ENCODE measurements at places on chromosomes 11 and 22.
A peak's percentile ranks its signal among the peaks of the same experiment; 100 is the strongest.

DNA sequence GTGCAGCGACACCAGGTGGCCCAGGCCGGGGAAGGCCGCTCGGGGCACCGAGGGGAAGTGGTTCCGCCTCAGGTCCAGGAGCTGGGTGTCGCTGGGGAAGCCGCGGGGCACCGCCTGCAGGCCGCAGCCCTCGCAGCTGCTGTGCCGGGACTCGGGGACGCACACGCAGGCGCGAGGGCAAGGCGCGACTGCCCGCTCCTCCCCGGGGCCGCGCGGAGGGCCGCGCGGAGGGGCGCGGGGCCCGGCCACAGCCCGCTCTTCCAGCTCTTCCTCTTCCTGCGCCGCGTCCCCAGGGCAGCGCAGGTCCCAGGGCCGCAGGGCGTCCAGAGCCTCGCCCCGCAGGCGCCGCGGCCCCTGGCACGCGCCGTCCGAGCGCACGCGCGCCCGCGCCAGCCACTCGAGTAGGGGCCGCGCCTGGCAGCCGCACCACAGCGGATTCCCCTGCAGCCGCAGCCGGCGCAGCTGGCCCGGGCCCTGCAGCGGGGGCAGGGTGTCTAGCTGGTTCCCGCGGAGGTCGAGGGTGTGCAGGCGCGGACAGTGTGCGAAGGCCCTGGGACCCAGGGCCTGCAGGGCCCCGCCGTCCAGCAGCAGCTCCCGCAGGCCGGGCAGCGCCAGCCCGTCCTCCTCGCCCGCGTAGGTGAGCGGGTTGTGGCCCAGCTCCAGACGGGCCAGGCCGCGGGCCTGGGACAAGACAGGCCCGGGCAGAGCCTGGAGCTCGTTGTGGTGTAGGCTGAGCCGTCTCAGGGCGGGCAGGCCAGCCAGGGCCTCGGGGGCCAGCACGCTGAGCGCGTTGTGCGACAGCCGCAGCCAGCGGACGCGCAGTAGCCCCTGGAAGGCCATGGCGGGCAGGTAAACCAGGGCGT is 2.8 kb downstream of the CHADL start:
- no peak for DNase-seq

GRCh38 chr11:125074511-125075241 is 11.6 kb downstream of the SLC37A2 start:
- DNase-seq = no peak

GRCh38 chr22:19137384-19138216 is 6.5 kb downstream of the TSSK2 start:
- no peak for DNase-seq

GRCh38 chr11:128472128-128473089 is 114.9 kb downstream of the ETS1 start:
- DNase-seq = no peak

DNA sequence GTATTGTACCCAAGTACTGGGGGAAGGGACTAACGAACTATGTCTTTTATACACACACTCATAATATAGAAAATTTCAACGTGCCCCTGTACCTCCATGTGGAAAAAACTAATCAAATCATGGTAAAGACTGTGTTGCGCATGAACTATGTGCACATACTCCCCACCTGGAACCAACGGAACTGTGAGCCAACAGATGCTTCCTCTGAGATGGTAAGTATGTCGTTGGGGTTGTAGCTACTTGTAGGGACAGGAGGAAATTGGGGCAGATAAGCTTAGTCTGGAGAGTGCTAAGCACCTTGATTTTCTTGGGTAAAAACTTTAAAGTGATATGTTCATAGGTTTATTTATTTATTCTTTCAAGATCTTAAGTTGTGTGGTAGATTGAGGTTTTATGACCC is 40.1 kb downstream of the GLYAT start:
- DNase-seq = no peak

GRCh38 chr11:2525941-2526807 is 81.4 kb downstream of the KCNQ1 start:
- no peak for DNase-seq

GRCh38 chr11:66345316-66345649 is 379 bp upstream of the BRMS1 start:
- no peak for DNase-seq

- DNase-seq = no peak
Measured at GRCh38 chr11:134967746-134968145, 555.7 kb upstream of the B3GAT1 start.

- DNase-seq = no peak
Measured at GRCh38 chr11:48044577-48044976, 64.2 kb downstream of the PTPRJ start.

GRCh38 chr11:73217810-73218105 is 323 bp upstream of the P2RY2 start:
- no peak for DNase-seq

DNA sequence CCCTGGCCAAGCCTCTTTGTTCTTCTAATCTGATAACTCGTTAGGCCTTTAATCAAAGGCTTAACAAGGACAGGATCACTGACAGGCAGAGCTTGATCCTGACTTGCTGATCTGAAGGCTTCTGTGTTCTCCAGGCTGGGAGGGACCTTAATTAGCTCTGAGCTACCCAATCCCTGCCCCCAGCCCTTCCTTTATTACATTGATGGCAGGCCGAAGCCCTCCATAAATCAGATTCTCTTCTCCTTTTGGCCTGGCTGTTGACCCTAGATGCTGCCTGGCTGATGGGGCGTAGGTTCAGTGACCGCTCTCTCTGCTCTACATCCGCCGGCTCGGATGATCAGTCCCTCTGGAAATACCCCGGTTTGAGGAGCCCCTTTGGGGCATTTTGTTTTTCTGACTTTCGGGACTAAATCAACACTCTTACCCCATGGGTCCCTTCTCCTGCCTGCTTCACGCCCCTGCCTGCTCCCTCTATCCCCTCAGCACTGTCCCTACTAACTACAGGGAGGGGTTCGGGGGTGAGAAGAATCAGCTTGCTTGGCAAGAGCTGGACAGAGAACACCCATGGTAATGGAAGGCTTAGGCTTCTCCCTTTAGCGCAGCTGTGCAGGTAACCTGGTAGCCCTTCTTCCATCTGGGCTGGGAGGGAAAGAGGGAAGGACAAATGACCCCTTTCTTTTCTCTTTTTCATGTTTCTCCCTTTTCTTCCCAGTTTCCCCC is 10.0 kb upstream of the RRM1 start:
- no peak for DNase-seq

DNA sequence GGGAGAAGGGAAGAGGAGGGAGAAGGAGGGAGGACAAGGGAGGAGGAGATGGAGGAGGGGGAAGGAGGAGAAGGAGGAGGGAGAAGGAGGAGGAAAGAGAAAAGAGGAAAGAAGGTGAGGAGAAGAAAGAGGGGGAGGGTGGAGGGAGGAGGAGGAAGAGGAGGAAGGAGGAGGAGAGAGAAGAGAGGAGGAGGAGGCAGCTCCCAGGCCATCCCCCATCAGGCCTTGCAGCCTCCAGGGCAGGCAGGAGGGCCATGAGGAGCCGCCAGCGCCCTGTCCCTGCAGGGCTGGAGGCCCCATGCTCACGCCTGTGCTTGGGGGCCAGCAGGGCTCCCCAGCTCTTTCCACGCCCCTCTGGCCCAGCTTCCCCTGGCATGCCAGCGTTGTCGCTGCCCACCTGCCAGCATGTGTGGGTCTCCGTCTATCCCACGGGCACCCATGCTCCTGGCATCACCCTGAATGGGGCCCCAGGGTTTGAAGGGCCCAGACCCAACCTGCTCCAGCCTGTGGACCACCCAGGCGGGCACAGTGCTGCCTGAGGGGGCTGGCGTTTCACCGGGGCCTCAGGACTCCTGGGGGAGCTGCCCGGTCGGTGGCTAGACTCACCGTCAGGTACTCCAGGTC is 5.2 kb downstream of the TSPAN32 start:
- no peak for DNase-seq

GRCh38 chr11:66710384-66710930 is 18.6 kb downstream of the SPTBN2 start:
- DNase-seq = no peak

DNA sequence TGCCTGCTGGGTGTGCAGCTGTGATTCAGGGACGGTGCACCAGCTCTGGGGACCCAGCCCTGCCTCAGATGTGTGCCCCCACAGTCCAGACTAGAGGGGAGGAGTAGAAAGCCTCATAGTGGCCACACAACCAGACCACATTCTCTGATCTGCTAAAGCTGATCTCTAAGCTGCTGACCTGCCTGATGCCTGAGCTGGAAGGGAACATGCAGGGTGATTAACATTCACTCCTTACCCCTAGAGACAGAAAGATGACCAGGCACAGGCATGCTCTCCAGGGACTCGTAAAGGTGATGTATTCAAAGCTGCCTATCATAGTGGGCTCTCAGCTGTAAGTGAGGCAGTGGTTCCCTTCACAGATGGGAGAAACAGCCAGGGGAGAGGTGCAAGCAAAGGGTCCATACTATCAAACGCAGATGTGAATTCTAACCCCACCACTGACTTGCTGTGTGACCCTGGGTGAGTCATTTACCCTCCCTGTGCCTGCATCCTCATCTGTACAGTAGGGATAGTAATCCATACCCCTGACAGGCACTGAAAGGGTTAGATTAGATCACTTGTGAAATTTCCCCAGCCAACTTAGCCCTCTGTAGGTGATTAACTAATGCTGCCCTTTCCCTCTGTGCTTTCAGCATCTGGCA is 29.0 kb upstream of the LRRC32 start:
- DNase-seq = no peak

GRCh38 chr22:31206896-31207687 is 5.0 kb upstream of the LIMK2 start:
- no peak for DNase-seq

DNA sequence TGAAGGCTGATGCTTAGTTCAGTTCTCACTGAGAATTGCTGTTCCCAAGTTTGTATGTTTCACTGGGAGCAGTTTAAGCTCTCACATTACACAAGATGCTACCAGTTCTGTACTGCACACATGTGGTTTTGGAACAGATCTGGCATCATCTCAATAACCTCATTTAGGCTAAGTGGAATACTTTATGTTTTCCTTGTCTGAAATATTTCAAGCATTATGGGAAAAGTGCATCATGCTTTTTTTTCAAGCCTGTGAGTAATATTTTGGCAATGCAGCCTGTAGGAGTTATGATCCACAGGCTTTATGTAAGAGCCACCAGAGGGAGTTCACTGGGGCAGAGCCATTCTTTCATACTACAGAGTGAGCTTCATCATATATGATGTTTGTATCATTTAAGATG is 141.5 kb downstream of the OR4C45 start:
- peak; percentile 24 for DNase-seq

DNA sequence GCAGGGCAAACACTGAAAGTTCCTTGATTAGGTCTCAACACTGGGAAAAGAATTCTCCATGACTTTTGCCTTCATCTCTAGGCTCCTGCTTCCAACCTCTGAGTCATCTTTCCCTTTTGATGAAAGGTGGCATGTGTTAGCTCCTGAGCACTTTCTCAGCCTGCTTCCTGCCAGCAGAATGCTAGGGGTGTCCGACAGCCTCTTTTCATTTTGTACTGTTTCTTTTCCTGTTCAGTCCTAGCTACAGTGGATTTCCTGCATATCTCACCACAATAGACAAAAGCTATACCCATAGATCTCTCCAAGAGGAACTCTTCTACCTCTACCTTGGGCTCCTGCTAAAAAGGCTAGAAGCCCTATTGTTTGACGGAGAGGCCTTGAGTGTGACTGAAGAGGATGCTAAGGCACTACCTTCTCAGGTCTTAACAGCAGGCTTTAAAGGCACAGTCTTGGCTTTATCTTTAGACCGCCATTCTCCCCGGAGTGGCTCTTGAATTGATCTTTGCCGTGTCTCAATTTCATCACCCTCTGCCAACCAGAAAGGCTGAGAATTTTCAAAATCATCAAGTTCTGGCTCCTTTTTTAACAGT is 145.5 kb downstream of the RBFOX2 start:
- DNase-seq = no peak

DNA sequence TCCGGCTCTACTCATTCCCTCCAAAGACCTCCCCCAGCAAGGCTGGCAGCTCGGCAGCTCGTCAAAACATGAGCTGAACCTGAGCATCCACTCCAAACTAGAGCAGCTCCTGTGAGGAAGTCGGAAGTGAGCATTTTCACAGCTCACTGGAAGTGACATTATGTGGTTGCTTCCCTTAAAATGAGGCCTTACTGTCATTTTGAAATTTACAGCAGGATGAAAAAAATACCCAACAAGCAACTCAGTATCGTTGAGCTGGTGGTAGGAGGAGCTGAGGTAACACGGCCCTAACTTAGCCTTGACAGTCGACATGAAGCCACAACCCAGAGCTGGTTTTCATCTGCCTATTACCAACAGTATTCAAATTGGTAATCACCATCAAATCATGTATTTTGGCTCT is 38.0 kb upstream of the ARFGAP3 start:
- no peak for DNase-seq

- no peak for DNase-seq
Measured at GRCh38 chr11:60332846-60333245, 5.8 kb downstream of the MS4A6E start.

DNA sequence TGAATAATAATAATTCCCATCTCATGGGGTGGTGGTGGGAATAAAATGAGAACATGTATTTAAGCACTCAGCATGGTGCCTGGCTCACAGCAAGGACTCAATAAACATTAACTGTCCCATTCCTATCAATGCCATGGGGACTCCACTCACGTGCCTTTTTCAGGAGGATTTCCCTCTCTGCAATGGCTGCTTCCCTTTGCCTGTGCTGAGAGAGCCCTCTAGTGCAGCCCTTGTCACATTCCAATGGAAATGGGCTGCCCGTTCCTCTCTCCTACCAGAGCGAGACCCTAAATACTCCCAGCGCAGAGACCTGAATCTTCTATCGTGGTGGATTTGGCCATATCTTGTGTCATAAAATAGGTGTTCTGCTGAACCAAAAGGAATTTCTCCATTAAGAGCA is 621.5 kb upstream of the B3GAT1 start:
- DNase-seq = no peak

GRCh38 chr11:95378111-95378510 is 147.1 kb upstream of the SESN3 start:
- DNase-seq = no peak

DNA sequence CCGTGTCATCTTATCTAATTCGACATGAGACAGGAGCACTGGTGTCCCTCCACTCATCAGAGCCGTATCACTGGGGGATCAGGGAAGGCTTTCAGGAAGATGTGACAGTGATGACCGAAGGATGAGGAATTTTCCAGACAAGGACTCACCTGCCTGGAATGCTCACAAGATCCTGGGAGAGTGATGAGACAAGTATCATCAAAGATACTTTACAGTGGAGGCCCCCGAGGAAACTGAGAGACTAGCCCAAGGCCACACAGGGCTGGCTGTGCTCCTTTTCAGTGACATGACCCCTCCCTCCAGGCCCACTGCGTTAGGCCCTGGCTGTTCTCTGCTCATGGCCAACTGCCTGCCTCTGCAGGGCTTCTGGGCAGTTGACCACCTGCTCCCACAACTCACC is 13.0 kb downstream of the CLPB start:
- DNase-seq = no peak

DNA sequence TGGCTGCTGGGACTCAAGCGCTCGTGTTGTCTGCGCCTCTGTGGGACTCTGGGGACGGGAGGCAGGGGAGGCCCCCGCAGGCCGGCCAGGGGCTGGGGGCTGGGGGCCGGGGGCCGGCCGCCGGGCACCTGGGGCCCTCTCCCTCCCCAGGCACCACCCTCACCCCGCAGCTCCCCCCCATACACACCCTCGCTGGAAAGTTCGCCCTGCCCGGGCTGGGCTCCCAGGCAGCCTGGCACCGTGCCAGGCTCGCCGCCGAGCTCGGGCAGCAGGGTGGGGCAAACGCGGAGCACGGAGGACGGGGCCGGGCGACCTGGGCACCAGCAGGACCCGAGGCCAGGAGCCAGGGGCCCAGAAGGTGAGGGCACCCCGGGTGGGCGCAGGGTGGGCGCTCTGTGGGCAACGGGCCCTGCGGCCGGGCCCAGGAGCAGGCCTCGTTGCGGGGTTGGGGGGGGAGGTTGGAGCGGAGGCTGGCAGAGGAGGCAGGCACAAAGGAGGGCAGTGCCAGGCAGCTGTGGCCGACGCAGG is 76.7 kb upstream of the WNT7B start:
- no peak for DNase-seq
